ENCODE measurements at places on chromosomes 16 and 17. TPM values are rescaled to one million over a fixed set of nuclear protein-coding genes. Genes with fewer than 3 reads are reported as not detected.

Gene ST6GALNAC2
- 11.6 TPM for total RNA-seq

Gene JUP
- 84.5 TPM for total RNA-seq

Gene ABI3
- total RNA-seq = 4.7 TPM

Gene RAB26
- 1.1 TPM for total RNA-seq

Gene CRYM
- total RNA-seq = 1.4 TPM

Gene TBX2
- 12.2 TPM for total RNA-seq

Gene TEKT1
- not detected for total RNA-seq

Gene ASIC2
- not detected for total RNA-seq

Gene ITGAL
- total RNA-seq = 3.0 TPM
